ENCODE measurements at places on chromosomes 13 and 19.

GRCh38 chr13:102318233-102318632 is 83.6 kb downstream of the FGF14 start:
- no peak for DNase-seq

DNA sequence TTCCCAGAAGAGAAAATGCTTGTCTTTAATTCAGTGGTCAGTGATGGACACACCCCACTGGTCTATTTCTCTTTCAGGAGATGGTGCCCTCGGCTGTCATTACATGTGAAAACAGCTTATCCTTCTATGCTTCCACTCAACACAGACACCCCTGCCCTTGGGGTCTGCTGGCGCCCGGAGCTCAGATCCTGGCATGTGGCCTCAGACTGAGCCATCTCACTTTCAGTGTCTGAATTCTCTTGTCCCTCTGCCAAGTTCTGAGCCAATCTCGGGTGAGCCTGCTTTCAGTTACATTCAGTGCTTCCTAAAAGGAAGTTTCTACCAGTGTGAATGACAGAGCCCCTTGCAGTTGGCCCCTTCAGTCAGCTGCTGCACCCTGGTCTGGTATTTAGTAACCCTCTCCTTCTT is 293.6 kb downstream of the DNAJC15 start:
- no peak for DNase-seq

- no peak for DNase-seq
Measured at GRCh38 chr19:13526552-13526951, 20.3 kb upstream of the CACNA1A start.

- DNase-seq = no peak
Measured at GRCh38 chr13:59088716-59089115, 1075.0 kb downstream of the DIAPH3 start.

DNA sequence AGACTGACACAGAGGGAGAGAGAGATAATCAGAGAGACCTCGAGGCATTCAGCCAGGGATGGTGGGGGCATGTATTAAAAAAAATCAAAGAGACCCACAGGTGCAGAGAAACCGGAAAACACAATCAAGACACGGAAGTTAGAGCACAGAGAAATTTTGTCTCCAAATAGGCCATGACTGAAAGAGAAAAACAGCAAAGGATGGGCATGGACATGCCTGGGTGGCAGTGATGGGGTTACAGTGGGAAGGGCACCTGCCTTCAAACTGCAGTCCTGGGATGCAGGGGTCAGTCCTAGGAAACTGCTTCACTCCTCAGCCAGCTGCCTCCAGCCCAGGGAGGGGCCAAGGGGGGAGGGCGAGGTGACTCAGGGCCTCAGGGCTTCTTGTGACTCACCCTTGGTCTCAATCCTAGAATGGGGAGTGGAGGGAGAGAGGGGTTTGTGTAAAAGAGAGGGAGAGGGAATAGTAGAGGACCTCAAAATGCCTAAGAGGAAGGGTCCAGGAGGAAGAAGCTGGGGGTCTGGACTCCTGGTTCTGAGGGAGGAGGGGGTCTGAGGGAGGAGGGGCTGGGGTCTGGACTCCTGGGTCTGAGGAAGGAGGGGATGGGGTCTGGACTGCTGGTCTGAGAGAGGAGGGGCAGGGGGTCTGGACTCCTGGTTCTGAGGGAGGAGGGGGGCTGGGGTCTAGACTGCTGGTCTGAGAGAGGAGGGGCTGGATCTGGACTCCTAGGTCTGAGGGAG is 3.6 kb upstream of the KCNN4 start:
- DNase-seq = peak; percentile 19

GRCh38 chr13:52787235-52787634 is 47.6 kb upstream of the CNMD start:
- DNase-seq = no peak

Data from GOT3 (cell line).